ENCODE measurements at places on chromosomes 3 and 15. TPM values are rescaled to one million over a fixed set of nuclear protein-coding genes. Genes with fewer than 3 reads are reported as not detected.

GRCh38 chr15:40836020-40836419 lies 7.5 kb upstream of the PPP1R14D start:
- DNase-seq, result no peak

The TRH gene
- 0.19 TPM for total RNA-seq

DNA sequence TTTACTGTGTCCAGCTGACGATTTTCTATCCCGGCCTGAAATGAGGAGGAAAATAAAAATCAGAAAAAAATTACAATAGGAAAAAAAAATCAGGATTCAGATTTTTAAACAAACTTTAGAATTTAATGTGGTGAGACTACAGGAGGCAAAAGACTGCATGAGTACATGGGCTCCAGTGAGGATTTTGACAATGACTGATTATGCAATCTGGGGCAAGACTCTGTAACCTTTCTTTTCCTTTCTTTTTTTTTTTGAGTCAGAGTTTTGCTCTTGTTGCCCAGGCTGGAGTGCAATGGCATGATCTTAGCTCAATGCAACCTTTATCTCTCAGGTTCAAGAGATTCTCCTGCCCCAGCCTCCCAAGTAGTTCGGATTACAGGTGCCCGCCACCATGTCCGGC lies 29.9 kb downstream of the SPG11 start:
- no peak for DNase-seq

GRCh38 chr15:101264911-101265641 lies 12.2 kb downstream of the SELENOS start:
- DNase-seq, result no peak

GRCh38 chr15:75673426-75674235 lies 25.9 kb downstream of the SNX33 start:
- no peak for DNase-seq

The CSPG5 gene
- 1.7 TPM for total RNA-seq

- peak; percentile 20 for DNase-seq
These were observed 196.1 kb downstream of the RYR3 start for GRCh38 chr15:33506781-33507296.

The ABHD14A gene
- 4.0 TPM for total RNA-seq

DNA sequence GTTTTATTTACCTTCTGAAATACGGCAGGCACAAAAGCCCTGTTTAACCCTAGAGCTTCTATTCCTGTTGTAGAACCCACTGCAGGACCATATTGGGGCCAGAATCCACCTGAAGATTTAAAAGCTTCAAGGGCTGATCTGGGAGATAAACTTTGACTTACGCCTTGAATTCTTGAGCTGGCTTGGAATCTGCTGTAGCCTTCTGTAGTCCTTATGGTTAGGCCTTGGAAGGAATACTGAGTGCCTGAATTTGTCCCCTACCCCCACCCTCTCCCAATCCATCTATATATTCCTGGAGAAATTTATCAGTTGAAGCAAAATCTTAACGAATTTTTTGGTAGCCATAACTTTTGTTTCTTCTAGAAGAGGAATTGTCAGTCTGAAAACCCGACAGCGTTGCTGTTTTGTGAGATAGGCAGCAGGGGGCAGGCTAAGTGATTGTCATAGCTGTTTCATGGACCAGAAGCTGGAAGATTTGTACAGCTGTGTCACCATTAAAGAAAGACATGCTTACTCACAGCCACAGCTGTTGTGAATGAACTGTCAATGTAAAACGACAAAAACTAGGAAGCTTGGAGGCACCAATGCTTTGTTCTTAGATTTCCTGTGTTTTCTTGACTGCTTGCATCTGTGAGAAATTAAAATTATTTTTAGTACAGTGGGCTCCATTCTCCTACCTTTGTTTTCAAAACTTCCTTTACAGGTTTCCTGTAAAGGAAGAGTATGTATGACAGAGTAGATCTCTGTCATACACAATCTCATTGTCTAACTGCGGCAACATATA lies 12.8 kb downstream of the LXN start:
- DNase-seq, result peak; percentile 66

Measured in neural progenitor cell (in vitro differentiated cells).